ENCODE measurements at places on chromosomes 6 and 20.
A peak's percentile ranks its signal among the peaks of the same experiment; 100 is the strongest.

GRCh38 chr6:149696901-149697300 is 21.0 kb downstream of the LATS1 start:
- no peak for DNase-seq

GRCh38 chr6:167699141-167699931 is 127.4 kb upstream of the AFDN start:
- DNase-seq: peak; percentile 70

GRCh38 chr6:111865909-111866546 is 7.2 kb downstream of the FYN start:
- no peak for DNase-seq

DNA sequence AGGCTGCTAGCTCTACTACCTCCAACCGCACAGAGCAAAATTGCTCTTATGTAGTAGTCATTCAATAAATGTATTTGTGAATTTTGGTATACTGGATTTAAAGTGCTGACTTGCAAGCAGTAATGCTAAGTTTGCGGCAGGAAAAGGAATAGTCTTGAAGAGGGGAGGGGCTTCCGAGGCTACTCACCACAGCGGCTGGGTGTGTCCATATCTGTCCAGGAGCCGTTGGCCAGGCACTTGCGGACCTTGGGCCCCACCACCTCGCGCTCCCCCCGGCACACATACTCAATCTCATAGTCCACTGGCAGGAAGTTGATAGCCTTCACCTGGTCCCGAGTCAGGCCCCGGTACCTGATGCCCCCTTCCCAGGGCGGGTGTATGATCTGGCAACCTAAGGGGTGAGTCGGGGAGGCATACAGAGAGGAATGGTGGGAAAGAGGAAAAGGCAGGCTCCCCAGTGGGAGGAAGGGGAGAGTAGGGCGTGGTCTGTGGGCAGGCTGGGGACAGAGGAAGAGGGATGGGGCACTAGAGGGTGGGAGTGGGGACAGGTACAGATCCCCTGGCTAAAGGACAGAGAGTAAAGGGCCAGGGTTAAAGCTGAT is 1.7 kb downstream of the GABBR1 start:
- DNase-seq: no peak

DNA sequence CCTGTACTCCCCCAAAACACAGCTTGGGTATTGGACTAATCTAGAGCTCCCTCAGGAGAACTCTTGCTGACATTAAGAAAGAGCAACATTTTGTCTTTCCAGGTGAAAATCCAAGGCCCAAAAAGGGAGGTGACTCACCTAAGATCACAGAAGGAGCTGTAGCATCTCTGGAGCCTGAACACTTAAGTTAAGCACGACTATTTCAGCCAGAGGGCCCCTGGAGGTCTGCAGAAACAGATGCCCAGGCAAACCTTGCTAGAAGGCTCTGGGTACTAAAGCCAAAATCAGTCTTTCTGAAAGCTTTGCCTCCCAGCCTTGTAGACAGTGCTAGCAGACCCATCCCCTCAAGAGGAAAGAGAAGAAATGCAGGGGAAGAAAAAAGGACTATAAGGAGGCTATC is 8.8 kb downstream of the EDN1 start:
- DNase-seq: no peak

DNA sequence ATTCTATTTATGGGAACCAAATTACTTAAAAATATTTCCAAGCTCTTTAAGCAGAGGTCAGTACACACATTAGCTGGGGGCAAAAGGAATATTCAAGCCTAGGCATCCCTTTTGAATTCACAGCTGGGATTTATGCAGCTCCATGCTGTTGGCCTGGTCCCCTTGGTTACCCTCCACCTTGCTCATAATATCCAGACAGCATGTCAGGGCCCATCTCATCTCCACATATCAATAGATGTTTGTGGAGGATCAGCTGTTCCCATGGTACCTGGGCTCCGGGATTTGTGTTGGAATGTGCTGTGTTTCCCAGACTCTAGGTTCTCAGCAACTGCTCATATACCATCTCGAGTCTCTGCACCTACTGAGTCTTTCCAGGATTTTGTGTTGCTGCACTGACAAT is 534.8 kb downstream of the BMP2 start:
- DNase-seq: no peak

DNA sequence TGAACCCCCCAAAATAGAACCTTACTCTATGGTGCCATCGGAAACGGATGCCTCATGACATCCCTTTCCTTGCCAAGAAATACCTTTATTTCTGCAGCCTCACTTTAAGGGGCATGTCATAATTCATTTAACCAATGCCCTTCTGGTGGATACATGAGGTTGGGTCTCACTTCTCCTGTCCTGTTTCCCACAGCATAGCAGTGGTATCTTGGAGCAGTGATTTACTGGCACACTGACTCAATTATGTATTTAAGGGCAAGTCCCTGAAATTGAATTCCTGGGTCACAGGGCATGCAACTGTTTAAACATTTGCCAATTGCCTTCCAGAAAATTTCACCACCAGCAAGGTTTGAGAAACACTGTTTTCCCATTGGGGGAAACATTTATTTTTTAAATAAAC is 639 bp upstream of the LBP start:
- no peak for DNase-seq

DNA sequence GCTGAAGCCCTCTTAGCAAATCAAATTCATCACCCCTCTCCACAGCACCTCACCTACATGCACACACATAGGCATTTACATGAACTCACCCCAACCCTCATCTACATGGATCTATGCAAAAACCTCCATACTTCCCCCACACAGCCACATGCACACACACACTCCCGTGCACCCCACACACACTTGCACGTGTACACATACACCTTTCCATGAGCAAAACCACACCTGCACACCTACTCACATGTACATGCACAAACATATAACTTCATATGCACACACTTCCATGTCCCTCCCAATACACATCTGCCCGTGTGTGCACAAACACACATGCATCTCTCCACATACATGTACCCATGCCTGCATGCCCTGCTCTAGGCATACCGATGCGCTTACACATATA is 23.3 kb downstream of the CST5 start:
- no peak for DNase-seq

GRCh38 chr6:66321017-66321416 is 614.0 kb upstream of the EYS start:
- DNase-seq: no peak

GRCh38 chr6:151069641-151070040 is 170.1 kb upstream of the AKAP12 start:
- DNase-seq: no peak

DNA sequence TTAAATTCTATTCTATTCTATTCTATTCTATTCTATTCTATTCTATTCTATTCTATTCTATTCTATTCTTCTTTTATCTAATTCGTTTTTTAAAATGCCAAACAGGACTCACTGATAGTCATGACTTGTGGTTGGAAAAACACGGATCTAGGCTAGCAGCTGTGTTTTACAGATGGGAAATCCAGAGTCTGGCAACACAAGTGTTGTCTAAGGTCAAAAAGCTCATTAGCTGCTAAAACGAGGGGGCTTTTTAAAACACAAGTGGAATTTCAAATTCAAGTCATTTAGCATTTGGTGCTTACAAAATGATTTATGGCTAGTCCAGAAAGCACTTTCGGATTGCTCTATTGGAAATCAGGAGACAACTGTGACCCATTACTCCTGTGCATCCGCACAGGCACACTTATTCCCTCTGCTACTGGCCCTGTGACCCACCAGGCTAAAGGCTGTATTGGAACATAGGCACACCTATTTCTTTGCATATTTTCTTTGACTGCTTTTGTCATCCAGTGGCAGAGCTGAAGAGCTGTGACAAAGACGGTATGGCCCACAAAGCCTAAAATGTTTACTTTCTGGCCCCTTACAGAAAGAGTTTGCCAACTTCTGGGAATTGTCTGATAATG is 17.8 kb upstream of the MLIP start:
- no peak for DNase-seq

- no peak for DNase-seq
These were observed 136.4 kb upstream of the PTPN1 start for GRCh38 chr20:50373674-50374286.

GRCh38 chr6:73644030-73644429 is 9.8 kb downstream of the SLC17A5 start:
- DNase-seq: no peak

DNA sequence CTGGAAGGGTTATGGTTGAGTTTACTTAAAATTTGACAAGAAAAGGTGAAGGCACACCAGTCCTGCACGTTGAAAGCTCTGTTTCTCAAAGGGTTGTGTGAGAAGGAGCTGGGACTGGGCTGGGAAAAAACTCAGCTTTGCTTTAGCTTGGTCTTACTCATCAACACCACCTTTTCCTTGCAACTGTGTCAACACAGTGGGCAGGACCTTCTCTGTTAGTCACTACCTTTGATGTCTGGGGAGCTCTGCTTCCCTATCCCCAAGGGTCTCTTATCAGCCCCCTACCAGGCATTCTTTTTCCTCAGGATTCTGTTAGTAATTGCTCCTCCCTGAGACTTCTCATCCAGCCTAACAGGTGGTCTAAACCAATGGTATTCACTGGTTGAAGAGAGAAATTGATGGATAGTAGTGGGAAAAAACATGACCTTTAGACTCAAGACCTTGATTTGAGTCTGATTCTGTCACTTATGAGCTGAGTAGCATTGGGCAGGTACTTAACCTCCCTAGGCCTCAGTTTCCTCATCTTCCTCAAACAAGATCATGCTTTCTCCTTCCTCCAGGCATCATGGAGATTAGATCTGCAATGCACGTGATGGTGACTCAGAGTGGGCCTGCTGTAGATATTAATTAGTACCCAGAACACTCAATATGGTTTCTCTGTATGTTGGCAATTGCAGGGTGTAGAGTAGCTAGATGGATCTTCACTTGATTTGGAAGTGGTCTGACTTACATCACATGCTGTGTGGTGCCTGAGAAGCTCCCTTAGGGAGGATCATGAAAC is 17.2 kb upstream of the FOXA2 start:
- DNase-seq: no peak

Measured in mucosa of descending colon (tissue), 3 donors.